Pons (tissue), 1 donor: ENCODE measurements at places on chromosomes 13 and 19.

DNA sequence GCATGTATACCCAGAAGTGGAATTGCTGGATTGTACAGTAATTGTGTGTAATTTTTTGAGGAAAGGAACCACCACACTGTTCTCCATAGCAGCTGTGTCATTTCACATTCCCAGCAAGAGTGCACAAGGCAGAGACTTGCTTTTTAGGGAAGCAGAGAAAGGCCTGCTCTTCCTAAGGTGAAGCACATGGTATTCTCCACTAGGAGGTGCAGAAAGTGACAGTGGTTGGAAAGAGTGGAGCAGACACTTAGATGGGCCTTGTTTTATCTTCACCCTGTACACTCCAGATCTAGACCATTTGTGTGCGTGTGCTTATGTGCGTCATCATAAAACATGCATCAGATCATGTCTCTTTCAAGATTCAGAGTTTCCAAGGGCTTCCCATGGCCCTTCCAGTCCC is 35.0 kb downstream of the FAM124A start:
- DNase-seq = no peak

DNA sequence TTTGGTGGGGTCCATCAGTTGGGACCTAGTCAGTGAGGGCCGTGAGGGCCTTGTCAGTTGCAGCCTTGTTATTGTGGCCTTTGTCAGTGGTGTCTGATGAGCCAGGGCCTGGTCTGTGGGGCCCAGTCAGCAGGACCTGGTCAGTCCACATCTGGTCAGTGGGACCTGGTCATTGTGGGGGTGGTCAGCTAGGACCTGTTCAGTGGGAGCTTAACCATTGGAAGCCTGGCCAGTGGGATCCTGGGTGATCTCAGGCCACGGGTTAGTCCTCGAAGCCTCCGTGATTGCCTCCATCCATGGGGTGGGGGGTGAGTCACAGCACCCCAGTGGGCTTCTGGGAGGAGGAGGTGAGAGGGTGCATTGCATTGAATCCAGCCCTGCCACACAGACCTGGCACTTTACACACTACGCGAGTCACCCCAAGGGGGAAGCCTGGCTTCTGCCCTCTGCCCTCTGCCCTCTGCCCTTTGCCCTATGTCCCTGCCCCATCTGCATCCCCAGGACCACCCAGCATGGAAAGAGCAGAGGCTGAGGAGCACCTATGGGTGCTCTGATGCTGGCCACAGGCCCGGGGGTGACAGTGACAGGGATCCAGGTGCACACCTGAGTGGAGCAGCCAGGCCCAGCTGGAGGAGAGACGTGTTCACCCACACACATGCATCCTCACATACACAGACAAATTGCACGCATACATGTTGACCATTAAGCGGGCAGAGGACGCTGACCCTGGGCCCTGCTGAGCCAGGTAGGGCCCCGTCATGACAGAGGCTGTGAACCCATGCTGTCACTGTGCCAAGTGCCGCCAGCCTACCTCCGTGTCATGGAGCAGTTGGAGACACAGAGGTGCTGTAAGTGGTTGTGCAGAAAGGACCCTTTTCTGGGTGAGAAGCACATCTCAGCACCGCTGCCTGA is 59.8 kb upstream of the TPM4 start:
- DNase-seq = no peak

DNA sequence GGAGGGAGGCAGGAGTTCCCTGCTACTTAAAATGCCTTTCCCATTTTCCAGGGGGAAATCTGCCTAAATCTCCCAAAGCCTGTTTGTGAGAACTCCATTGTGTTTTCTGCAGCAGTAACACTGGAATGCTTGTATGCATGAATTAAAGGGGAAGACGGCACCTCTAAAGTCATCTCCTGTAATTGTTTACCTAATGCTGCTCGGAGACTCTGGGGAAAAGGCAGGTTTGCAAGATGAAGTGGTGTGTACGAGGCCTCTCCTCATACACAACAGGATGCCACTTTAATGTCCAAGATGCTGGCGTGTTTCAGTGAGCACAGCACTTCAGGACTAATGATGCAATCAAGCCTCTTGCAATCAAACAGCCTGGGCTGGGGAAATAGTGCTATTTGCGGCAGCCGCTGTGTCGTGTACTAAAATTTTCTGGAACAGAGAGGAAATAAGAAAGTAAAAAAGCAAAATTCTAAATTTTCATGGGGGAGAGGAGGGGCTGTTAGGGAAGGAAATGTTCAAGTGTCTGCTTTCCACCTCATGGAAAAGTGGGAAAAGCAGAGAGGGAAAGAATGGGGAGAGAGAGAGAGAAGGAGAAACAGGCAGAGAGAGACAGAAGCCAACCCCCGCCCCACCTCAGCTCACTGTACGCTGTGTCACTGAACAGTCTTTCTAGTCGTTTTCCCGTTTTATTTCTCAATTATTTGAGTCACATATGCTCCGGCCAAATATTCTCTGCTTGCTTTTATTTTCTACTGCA is 32.9 kb downstream of the TSHZ3 start:
- DNase-seq = peak; percentile 14

GRCh38 chr13:30138511-30138910 is 168.8 kb downstream of the KATNAL1 start:
- no peak for DNase-seq

GRCh38 chr19:51742789-51743188 is 8.9 kb downstream of the FPR1 start:
- peak; percentile 28 for DNase-seq
